Fibroblast of the aortic adventitia (primary cell): ENCODE measurements at places on chromosomes 3 and 15.

- no peak for DNase-seq
Measured at GRCh38 chr3:11982341-11982941, 21.7 kb upstream of the SYN2 start.

DNA sequence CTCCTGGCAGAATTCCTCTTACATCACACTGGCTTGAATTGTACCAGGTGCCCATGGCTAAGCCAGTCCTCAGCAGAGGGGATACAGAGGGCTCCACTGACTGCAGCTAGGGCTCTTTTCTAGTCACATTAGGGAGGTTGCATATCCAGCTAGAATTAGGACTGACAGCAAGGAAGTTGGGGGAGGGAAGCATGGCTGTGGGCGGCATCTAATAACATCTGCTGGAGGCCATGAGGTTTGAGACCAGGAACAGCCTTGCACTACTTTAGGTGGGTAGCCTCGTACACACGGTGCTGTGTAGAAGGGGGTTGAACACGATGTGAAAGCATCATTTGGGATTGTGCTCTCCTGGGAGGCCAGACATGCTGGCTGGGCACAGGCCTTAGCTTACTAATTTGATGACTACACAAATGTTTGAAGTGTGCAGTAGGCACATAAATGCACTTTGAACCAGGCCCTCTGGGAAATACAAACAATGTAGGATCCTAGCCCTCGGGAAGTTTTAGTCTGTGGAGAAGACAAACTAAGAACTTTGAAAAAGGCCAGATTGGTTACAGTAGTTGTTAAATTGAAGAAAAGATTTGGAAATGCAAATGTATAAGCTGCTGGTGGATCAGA is 30.2 kb downstream of the CHCHD6 start:
- no peak for DNase-seq

DNA sequence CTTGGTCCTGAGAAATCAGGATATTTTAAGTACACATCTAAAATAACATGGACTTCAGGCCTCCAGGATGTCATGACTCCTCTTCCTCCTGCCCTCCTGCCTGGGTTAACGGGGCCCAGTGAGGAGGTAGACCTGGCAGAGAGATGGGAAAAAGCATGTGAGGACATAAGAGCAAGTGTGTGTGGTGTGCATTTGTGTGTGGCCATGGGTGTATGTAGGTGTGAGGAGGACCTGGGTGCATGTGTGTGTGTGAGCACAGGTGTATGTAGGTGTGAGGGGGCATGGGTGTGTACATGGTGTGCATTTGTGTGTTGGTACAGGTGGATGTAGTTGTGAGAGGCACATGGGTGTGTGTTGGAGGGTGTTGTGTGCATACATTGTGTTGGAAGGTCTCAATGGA is 105.4 kb downstream of the EPHB1 start:
- no peak for DNase-seq

DNA sequence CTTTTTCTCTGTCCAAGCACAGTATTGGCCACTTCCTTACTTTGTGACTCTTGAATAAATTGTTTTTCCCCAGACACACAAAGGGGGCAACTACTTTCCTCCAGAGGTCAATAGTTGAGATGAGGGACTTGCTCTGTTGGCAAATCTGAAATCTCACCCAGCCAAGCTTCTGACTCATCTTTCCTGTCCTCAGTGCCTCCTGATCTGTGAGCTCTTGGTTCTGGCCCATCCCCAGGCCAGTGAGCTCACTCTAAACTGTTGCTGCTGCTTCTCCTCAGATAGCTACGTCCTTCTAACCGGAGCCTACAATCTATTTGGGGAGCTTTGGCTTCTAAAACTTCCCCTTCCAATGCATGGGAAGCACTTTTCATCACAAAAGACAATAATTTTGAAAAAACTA is 50.0 kb upstream of the NMD3 start:
- peak; percentile 85 for DNase-seq

DNA sequence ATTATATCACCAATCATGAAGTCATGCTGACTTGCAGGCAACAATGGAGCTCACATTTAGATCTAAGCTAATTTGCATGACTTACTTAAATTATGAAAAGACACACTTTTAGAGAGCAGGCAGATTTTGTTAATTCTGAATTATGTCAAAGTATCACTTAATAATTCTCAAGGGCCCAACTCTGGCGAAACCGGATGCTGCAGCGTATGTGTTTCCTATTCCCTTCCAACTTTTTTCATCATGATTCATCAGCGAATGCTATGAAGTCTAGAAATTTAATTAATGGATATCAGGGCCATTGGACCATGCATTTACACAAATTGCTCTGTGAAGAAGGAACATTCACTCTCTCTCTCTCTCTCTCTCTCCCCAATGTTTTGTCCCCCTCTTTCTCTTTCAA is 63.5 kb upstream of the GOLGA8A start:
- DNase-seq, result no peak

DNA sequence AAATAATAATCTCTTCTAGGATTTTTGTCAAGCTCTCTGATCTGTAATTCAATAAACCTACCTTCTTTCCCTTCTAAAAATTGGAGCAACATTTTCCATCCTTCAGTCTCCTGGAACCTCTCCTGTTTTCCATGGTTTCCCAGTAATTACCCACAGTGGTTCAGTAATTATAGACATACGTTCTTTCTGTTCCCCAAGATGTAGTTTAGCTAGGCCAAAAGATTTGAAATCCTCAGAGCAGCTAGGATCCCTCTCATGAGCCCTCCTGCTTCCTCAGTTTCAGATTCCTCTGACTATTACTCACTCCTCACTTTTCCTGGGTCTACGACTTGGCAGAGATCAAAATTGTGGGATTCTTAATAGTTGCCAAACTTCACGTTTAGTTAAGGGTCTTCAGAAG is 76.9 kb upstream of the IGSF10 start:
- peak; percentile 52 for DNase-seq

- no peak for DNase-seq
Measured at GRCh38 chr3:114508208-114508607, 214.4 kb downstream of the TIGIT start.

GRCh38 chr3:55440104-55440708 is 46.9 kb downstream of the WNT5A start:
- DNase-seq, result no peak

DNA sequence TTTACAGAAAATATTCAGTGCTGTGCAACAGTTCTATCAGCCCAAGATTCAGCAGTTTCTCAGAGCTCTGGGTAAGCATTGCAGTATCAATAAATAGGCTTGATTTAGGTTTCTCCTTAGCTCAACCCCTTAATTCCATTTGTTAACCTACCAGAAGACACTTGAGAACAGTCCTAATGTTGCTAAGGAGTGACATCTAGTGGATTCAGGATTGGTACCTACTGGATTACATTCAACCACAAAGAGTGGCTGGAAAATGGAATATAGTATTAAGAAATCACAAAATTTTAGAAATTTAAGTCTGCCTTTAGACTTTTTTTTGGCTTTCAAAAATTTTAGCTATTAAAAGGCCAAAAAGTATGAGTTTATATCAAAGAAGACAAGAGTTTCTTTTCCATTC is 34.7 kb downstream of the POLG start:
- DNase-seq, result peak; percentile 67

DNA sequence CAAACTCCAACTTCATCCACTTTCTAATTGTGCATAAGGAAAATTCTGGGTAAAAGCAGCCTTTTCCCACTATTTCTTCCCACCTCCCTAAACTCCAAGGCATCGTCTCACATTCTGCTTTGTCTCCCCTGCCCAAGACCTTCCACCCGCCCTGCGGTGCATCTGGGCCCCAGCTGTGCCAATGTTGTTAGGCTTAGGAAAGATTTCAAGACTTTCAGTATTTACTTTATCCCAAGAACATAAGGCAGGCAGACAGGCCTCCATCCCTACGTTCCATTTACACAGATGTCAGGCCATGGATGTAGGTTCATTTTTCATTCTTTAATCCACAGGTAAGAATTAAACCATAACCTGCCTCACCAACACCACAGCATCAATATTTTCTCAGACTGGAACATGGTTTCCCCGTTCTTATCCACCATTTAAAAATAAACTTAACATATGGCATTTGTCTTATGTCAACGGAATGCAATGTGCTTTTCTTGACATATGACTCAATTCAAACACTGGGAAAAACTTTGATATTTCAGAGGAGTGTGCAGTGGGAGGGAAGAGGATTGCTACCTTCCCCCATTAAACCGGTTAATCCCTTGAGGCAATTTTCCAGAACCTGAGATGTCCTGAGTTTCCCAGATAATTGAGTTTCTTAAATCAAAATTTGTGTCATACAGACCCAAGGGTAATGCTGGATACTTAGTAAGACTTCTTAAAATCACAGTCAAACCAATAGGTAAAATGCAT is 238.0 kb upstream of the LRIG1 start:
- peak; percentile 49 for DNase-seq

DNA sequence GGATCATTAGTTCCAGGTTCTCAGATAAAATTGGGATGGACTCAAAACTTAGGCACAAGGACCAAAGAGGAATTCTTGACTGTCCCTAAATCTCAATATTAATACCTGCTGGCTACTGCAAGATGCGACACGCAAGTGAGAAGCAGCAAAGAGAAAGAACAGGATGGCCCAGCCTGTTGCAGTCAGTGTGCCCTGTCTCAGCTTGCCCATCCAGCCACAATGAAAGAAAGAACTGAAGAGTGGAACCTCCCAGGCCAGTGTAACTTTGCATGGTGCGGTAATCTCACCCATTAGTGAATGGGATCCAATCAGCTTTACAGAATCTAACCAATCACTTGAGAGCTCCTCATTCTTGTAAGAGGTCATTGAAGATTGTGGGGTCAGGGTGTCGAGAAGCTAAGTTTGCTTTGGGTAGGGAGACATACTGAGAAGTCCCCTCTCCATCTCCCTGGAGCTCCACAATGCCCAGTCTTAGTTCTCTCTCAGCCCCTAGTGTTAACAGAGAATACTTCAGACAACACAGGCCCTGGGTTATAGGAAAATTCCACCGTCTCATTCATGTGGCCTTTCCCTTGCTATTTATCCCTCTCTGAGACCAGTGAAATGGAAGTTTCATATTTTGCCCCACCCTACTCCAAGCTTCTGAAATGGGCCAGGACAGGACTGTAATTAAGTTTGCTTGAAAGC is 3.2 kb upstream of the SLC9A9 start:
- DNase-seq, result no peak

DNA sequence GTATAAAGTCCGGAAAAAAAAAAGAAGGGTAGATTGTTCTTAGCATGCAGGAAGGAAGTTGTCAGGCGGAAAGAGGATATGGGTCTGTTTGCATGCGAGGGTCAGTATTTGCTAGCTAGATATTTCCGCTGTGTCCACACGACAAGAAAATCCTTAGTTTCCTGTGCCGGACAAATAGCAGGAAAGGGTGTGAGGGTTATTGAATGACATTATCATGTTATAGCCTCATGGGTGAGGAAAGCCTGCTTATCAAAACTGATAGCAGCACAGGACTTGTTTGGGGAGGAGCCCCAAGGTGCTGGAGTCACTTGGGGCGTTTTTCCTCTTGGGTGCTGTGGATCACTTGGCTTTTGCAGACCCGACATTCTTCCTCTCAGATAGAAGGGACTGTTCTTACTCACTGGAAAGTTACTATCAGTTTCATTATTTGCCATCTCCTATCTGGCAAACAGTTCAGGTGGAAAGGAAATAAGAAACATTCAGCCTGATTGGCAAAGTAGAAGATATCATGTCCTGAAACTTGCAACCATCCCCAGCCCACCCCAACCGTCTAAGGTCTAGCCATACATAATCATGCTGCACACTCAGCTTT is 127.2 kb upstream of the DPH6 start:
- DNase-seq, result no peak

DNA sequence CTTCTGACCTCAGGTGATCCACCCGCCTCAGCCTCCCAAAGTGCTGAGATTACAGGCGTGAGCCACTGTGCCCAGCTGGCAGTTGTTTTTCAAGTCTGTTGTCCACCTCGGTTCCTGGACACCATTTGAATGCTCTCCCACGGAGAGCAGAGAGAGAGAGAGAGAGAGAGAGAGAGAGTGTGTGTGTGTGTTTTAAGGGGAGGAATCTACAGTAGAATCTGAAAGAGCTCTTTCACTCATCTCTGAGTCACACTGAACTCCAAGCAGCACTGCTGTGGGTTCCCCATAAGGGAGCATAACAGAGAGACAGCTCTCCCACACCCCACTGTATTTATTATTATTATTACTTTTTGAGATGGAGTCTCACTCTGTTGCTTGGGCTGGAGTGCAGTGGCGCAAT is 156.6 kb downstream of the RPLP1 start:
- peak; percentile 7 for DNase-seq

DNA sequence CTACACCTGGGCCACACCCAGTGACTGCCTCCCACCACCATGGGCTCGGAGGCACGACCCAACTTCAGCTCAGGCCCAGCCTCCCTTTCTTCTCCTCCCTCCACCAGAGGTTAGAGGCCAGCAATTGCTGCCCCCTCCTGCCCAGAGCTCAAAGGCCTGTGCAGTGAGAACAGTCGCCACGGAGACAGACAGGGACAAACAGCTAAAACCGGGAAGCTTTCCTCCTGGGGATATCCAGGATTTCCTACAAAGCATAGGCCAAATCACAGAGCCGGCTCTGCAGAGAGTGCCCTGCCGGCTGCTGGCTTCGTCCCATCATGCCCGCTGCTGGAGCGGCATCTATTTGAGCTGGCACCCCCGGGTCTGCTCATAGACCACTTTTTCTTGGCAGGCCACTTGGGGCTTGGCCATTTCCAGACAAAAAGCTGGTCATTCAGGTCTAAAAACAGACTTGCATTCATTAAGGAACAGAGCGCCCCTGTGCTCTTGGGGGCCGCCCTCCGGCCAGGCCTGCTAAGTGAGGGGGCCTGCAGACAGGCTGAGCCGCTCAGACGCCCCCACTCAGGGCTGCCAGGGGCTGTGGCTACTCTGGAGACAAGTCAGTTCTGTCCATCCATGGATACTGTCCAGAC is 17.5 kb downstream of the GRAMD2A start:
- no peak for DNase-seq

- DNase-seq, result no peak
Measured at GRCh38 chr3:186185194-186185787, 76.4 kb upstream of the ETV5 start.

- DNase-seq, result peak; percentile 88
Measured at GRCh38 chr3:16511681-16512434, 1.6 kb downstream of the RFTN1 start.

DNA sequence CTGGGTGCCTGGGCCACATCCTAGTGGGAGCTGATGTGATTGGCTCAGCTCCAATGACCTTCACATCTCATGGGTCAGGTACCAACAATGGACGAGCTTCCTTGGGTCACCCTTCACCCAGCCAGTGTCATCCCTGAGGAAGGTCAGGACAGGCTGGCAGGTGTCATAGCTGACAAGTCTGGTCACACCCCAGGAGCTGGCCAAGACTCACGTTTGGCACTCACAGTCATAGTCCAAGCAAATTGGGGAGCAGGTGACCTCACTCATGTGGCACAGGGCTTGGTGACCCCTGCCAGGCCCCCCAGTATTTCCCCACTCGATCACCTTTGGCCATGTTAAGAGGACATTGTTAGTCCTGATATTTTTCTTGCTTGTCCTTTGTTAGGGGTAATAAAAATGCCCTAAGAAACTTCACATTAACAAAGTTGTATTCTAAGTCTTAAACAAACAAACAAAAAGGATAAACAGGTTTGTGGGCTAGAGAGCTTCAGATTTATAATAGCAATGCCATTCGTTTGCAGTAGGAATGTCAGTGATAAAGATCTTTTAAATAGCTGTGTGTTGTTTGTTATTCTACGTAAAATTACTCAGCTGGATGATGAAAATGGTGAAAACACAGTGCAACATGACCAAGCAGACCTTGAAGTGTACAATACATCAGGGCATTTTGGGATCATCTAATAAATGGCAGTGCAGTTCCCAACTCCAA is 79.5 kb upstream of the POMGNT2 start:
- peak; percentile 51 for DNase-seq
